ENCODE measurements at places on chromosomes 1 and 21.

DNA sequence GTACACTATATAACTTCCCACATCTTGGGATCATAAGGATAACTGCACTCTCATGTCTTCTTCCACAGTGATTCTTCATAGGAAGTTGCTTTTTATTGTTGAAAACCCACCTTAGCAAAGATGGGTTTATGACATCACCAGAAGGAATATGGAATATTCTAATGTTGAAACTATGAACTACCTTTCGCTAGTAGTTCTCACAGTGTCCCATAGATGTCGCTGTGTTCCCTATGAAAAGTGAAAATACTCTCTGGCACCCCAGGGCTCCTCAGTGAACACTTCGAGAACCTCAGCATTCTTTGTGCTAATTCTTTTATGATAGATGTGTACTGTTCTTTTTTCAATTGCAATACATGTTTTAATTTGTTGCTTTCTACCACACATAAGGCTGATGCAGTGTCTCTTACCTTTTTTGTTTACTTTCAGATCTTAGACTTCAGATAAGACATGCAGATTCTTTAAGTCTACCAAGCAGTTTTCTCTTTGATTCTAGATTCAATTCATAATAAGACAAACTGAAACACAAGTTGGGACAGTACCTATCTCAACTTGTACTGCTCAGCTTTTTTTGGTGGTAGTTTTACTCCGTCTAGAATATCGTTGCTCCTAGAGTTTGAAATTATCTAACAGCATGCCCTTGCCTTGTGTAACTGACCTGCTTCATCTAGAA lies 90.8 kb downstream of the GTF2B start:
- DNase-seq, result peak; percentile 32

DNA sequence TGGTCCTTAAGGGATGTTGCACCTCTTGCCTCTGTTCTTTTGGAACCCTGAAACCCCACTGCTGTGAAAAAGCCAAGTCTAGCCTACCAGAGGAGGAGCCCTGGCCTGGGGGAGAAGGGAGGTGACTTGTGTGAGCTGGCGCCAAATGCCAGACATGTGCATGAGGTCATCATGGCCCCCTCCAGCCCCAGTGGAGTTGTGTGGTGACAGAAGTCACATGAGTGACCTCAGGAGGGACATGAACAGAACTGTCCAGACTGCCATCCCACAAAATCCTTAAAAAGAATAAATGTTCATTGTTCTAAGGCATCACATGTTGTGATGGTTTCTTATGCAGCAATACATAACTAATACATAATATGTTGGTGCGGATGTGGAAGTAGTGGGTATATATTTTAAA lies 10.8 kb downstream of the HHAT start:
- no peak for DNase-seq

DNA sequence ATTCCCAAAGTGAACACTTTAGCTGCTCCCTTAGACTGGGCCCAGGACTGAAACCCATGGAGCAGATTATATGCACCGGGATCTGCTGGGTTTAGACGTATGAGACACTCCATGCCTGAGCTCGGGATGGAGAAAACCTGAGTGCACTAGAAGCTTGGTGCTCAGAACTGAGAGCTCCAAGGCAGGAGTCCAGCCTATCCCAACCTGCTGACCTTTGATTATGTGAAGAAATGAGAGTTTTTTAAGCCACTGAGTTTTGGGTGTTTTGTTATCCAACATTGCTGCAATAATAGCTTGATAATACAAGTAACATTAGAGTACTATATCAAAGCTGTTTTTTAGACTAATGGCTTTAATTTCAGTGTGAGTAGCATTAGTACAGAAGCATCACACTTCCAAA lies 131.5 kb upstream of the KCNK1 start:
- no peak for DNase-seq

DNA sequence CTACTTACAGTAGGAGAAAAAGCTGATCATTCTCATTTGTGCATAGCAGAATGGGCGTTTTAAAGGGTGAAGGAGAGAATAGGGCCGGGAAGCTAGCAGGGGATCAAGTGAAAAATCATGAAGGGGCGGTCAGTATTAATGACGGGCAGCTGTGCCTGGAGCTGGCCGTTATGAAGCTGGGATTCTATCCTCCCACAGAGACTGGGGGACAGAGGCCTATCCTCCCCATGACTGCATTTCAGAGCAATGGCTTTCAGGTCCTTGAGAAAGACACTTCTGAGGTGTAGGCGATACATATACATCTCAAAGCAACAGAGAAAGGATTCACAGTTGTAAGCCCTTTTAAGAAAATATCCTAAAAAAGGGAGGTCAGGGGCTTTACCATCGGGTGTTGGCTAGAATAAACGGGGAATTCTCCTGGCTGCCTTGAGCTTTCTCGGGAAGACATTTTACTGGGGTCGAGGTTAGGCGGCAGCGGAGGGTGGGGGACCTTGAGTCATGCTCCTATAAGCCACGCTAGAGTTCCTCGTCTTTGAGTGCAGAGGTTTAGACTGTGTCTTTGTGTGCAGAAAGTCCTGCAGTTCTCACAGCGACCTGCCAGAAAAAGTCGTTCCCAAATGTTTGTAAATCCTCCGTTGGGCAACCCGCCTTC lies 559 bp upstream of the MTARC2 start:
- no peak for DNase-seq

DNA sequence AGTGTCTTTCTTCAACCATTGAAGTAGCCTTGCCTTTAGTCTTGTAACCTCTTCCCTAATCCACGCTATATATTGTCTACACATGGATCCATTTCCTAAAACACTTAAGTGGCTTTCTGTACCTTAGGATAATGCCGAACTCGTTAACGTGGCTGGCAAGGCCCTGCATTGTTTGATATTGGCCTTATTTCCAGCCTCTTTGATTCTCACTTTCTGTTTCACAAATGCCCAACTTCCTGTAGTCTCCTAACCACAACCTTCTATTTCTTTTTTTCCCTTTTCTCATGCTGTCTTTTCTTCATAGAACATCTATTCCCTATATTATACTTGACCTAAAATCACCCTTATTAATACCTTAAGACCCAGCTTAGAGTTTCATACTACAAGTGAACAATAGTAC lies 536.0 kb downstream of the LMO4 start:
- DNase-seq, result no peak

GRCh38 chr1:41673806-41674205 lies 189.3 kb upstream of the EDN2 start:
- DNase-seq, result peak; percentile 36

- DNase-seq, result no peak
These were observed 20.5 kb downstream of the MAPKAPK2 start for GRCh38 chr1:206705191-206705590.

DNA sequence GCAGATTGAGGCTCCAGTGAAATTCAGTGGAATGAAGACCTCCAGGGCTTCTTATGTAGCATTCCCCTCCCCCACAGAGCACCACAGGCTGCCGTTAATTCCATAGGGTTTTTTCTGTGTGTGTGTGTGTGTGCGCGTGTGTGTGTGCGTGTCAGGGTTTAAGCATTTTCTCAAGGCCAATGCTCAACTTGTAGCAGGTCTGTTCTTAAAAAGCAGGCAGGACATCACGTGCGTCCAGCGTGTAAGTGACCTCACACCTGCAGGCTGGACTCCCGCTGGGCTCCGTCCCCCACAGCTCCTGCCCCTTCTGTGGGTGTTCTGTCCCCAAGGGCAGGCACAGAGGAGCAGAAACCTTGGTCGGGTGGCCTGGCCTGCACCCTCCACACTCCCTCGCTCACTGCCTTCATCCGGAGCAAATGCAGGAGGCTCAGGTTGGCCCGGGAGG lies 5.3 kb downstream of the PRDM16 start:
- DNase-seq, result no peak

- no peak for DNase-seq
These were observed 38.3 kb downstream of the CD34 start for GRCh38 chr1:207872621-207873020.

DNA sequence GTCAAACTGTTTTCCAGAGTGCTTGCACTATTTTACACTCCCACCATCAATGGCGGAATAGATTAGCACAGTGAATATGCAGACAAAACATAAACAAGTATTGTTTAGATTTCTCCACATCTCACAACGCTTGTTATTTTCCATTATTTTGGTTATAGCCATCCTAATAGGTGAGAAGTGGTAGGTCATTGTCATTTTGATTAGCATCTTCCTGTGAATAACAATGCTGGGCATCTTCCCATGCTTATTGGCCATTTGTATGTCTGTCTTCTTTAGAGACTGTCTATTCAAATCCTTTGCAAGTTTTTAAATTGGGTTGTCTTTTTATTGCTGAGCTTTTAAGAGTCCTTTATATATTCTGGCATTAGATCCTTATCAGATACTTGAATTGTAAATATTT lies 54.7 kb downstream of the LRRC71 start:
- no peak for DNase-seq

DNA sequence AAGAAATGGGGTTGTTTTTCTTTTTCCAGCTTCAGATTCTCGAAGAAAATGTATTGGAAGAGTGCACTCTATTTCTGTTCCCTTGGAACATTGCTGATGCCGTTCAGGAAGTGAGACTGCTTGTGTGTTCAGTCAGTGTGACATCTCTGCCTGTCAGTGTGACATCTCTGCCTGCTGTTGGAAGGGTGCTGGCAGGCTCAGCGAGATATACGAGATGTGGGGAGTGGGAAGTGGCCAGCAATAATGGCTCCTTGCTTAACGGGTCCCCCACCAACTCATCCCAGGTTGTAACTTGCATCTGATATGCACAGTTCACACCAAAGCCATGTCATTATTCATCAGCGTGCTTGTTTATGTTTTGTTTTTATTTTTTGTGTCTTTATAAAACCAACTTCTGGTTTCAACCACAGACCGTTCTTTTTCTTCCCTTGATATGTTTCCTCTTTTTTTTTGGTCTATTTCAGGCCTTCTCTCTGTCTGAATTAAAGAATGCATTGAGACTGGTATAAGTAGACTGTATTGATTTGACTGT lies 145.4 kb downstream of the GALNT2 start:
- no peak for DNase-seq

DNA sequence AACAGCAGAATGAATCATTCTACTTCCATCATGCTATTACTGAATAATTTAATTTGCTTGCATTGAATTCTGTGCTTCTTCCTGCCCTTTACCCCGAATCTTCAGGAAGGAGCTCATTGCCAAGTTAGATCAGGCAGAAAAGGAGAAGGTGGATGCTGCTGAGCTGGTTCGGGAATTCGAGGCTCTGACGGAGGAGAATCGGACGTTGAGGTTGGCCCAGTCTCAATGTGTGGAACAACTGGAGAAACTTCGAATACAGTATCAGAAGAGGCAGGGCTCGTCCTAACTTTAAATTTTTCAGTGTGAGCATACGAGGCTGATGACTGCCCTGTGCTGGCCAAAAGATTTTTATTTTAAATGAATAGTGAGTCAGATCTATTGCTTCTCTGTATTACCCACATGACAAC lies 44.2 kb downstream of the MAP3K7CL start:
- no peak for DNase-seq

DNA sequence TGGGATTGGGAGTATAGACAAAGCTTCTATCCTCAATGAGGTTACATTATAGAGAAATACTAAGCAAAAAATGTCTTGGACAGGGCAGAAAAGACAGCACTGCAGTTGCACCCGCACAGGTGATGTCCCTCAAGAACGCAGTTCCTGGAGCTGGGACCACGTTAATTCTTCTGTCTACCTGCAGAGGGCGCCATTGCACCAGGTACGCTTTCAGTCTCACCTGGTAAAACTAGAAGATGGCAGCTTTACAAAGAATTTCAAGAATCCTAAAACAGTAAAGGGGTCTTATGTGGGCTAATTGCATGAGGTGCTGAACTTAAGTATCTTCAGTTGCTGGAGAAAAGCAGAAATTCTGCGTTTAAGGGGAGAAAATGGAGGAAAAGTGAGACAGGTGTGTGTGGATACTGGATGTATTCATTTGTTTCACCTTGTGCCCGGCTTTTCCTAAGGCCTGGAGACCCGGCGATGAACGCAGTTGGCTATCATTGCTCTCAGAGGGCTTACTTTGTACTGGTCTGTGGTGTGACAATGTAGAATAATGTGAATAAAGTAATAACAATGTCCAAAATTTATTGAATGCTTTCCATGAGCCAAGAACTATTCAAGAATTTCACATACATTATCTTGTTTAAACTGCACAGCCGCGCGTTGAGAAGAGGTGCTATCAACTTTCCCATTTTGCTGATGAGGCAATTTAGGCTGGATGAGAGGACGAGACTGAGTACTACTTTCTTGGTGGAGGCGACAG lies 276.3 kb upstream of the GREM2 start:
- no peak for DNase-seq

DNA sequence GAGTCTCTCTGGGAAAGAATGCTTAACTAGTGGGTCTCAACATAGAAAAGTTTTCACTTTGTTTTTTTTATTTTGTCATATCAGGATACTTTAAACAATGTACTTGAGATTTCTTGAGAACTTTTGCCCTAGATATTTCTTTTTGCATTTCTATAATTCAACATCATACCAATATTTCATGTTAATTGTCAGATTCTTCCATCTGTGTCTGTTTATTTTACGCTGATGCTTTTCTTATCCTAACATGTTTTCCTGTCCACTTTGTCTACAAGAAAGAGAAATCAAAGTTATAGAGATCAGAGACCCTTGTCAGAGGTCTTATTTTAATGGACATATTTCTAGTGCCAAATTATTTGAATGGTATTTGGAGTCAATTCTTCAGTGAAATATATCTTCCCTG lies 95.5 kb upstream of the B3GALT2 start:
- DNase-seq, result no peak

- DNase-seq, result no peak
These were observed 234.2 kb upstream of the PTBP2 start for GRCh38 chr1:96487394-96487793.

GRCh38 chr1:147527941-147528936 lies 13.1 kb upstream of the BCL9 start:
- no peak for DNase-seq

DNA sequence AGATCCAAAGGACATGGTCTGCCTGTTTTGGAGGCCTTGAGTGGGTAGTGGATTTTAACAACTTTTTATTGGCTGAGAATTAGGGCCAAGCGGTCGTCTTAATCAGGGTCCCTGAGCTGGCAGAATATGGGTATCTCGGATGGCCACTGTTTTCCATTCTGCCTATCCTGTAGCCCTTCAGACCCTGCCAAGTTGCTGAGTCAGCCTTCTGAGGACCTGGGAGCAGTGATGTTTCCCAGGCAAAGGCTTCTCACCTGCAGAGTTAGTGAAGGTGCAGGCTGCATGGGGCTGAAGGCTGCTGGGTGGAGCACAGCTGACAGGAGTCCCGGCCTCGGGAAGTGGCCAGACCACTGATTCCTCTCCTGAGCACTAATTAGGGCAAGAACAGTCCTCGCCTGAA lies 11.4 kb downstream of the RASSF5 start:
- DNase-seq, result no peak

Measured in activated CD4-positive, alpha-beta T cell treated with anti-CD3 and anti-CD28 coated beads, Interleukin-2, amount 50 U/mL, for 4 hours (primary cell).